Activated CD4-positive, CD25-positive, alpha-beta regulatory T cell treated with anti-CD3 and anti-CD28 coated beads, Interleukin-2, amount 50 U/mL, for 16 hours (primary cell): ENCODE measurements at places on chromosomes 2 and 18.

GRCh38 chr2:109216332-109216731, 87.3 kb downstream of the SH3RF3 start:
- no peak for DNase-seq

DNA sequence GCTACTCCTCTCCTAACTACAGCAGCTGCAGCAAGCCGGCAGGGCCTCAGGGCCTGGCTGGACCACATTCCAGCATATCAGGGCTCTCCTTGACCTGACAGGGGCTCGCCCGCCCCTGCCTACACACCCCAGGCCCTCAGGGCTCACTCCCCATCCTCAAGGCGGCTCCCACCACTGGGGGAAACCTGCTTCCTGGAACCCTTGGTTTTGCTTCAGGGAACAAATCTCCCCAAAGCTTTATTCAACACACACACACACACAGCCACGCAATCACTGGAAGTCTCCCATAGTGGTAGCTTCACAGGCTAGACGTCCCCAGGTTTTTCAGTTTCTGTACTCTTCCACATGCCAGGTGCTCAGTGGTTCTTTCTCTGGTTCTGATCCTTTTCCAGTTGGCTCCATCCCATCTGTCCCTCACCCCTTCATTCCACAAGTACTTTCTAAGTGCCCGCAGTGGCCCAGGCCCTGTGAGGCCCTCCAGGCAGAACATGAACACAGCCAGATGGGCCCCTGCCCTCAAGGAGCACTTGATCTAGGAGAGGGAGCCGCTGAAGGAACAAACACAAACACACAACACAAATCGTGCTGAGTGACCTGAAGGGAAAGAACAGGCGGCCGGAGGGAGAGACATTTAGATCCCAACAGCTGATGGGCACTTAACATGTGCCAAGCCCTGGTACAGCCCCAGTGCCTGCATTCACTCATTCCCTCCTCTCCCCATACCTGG, 51.1 kb downstream of the TNS1 start:
- DNase-seq = no peak

DNA sequence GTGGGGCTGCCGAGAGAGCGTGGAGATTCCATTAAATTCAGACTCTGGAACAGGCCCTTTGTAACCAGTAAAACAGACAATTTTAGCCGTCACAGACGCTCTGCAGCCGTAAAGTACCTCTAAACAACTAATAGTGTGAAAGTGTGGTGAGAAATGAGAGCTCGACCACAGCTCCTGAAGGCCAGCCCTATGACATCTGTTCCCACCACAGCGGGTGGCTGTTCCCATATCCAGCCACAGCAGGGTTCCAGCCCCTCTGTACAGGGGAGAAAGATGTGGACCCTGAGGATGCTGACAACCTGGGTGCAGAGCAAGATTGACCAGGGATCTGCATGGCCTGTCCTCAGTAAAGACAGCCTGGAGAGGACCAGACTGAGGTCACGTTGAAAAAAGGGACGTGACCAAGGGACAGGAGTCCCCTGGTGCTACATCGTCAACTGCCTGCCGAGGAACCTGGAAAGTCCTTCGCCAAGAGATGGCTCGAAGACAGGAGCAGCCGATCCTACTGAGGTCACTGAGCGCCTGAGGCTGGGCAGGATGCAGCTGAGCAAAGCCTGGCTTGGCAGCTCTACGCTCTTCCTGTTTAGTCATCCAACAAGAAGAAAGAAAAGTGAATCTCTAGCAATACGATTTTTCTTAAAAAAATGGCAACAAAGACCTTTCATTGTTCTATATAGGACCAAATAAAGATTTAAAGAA, 831.7 kb downstream of the RNF144A start:
- no peak for DNase-seq

DNA sequence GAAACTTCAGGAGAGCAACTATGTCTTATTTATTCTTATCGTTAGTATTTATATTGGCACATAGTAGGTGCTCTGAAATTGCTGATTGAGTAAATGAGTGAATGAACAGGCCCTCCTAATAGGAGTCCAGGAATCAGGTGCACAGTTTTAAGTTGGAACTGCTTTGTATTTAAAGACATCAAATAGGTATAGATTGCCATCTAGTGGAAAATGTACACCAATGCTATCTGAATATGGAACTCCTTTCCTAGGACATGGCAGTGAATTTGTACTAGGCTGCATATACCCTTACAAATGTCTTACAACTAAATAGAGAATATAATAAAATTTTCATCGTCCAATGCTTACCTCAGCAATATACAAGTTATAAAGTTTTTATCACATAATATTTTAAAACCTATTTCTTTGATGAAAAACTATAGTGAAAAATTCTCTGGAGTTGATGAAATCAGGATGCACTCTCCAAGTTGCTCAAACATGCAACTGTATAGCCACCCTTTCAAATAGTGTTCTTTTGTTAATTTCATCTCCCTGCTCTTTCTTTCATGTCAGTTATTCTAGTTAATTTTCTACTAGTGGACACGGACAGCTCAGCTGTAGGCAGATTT, 318.9 kb upstream of the SYT4 start:
- no peak for DNase-seq
